Right ventricle myocardium superior (tissue), 1 donor: ENCODE measurements at places on chromosomes 3 and 15.
A peak's percentile ranks its signal among the peaks of the same experiment; 100 is the strongest.

DNA sequence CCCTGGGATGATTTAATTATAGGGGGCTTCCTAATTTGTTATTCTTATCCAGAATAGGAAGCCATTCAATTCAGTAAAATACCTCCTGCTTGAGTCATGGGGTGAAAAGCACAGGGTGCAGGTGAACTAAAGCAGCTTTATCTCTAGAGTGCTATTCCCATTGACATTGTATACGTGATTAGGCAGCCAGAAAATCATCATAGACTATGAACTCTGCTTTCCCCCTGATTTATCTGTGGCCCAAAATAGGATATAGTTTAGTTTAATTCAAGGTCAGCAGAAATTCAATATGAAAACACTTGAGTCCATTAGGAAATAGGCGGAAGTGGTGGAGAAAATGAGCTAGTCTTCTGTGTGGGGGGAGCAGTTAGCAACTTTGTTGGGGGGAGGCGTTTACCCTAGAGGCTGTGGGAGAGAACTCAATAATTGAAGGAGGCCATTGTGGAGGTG, 18.2 kb upstream of the PRKCI start:
- no peak for DNase-seq

DNA sequence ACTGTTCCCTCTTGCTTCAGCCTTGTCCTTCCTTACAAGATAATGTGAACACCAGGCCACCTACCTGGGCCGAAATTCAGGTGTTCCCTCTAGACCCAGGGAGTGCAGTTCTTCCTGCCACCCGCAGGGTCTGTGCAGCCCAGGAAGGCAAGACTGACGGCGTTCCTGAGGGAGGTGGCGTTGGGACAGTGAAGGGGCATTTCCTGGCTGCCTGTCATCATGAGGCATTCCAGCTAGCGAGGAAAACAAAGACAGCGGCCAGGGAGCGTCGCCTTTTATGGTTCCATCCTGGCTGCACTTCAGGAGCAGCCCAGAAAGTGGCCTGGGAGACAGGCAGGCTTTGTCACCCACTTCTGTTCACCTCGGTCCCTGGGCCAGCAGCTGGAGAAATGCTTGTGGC, 84.8 kb upstream of the WNT5A start:
- DNase-seq, result peak; percentile 82

DNA sequence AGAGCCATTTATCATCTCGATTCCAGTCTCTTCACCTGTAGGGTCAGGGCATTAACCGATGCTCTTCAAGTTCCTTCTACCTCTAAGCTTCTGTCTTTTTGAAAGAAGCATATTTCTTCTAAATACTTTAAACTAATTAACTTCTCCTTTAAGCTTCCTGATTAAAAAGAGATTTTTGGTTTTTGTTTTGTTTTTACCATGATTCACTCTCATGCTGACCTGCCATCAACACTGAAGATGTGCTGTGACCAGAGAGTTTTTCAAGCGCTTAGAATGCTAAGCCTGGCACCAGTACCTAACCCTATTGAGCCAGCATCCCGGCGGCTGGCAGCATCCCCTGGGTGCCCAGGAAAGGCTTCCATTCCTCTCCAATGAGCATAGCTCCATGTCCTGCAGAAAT, 89.3 kb downstream of the FOXP1 start:
- DNase-seq, result no peak

- DNase-seq, result no peak
Measured at GRCh38 chr15:66986951-66987350, 78.5 kb upstream of the SMAD3 start.

GRCh38 chr3:186021673-186022362, 84.0 kb upstream of the TRA2B start:
- DNase-seq, result no peak

DNA sequence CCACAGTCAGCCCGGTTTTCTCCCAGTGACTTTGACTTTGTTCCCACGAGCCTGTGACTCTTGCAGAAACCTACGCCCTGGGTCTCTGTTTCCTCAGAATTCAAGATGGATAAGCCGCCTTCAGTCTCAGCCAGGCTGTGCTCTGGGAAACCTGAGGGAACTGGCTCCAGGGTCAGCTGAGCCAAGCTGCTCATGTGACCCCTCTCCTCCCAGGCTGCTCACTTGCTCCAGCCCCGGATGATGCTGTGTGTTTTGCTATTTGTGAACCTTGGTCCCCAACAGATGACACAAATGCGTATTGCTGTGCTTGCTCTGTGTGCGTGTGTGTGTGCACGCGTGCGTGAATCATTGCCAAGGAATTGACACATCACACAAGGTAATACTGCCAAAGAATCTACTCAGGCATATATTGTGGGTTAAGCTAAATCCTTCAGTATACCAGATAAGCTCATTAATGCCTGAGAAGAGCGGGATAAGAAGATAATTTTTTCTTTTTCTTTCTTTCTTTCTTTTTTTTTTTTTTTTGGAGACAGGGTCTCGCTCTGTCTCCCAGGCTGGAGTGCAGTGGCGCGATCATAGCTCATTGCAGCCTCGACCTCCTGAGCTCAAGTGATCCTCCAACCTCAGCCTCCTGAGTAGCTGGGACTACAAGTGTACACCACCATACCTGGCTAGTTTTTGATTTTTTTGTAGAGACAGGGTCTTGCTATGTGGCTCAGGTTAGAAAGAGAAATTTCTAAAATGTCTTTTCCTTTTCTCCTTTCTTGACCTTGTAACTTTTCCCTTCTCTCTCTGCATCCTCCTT, 29.2 kb upstream of the UMPS start:
- no peak for DNase-seq

DNA sequence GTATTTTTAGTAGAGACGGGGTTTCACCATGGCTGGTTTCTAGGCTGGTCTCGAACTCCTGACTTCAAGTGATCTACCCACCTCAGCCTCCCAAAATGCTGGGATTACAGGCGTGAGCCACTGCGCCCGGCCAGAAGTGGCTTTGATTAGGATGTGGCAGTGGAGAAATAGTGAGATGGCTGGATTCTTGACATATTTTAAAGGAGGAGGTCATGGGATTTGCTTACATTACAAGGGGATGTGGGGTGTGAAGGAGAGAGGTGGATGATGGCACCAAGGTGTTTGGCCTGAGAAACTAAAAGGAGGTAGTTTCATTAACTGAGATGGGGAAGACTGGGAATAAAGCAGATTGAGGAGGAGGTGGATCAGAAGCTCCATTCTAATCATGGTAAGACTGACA, 15.0 kb upstream of the LTF start:
- no peak for DNase-seq

DNA sequence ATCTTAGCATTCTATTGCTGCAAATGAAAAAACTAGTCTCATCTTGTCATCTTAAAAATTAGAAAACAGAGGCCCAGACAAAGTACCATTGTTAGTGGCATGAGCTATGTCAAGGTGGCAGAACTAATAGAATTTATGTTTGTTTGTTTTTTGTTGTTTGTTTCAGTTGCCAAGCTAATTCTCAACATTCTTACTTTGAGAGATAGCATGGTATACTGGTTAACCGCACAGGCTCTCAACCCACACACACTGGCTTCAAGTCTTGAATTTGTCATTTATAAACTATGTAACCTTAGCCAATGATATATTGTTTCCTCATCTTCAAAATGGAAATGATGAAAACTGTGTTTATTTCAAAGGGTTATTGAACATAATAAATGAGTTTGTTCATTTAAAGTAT, 367.6 kb upstream of the PLSCR5 start:
- no peak for DNase-seq

DNA sequence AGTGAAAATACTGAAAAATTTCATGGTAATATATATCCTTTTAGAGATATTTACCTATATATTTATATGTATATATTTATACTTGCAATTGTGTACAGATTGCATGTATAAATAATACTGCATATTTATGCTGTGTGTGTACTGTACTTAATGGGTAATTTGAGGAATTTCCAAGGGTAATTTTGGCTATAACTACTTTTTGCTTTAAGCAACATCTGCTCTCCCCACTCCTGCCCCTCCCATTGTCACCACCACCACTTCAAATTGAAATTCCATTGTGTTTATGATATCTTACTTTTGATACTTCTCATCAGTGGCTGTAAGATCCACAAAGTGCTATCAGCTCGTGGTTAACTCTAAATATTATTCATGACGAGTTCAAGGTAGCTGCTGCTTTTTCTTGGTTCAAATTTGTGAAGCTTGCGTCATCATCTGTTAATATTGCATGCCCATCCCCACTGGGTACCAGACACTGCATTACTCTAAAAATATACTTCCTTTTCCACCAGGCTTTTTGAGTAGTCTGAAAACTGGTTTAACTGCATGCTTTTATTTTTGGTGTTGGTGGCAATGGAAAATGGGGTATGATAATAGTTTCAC, 91.7 kb upstream of the MITF start:
- DNase-seq, result no peak

DNA sequence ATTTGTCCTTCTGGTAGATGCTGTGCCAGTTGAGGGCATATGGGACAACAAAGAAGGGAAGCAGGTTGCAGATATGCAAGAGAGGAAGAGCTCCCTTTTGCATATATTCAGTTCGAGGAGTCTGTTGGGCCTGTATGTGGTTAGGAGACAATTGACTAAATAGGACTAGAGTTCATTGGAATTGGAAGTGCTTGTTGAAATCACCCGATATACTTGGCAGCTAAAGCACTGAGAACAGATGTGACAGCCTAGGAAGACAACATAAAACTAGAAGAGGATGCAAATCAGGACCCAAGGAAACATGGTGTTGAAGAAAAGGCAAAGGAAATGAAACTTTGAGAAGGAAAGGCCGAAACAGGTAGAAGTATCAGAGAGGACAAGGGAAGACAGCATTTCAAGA, 215.2 kb upstream of the P2RY1 start:
- no peak for DNase-seq

DNA sequence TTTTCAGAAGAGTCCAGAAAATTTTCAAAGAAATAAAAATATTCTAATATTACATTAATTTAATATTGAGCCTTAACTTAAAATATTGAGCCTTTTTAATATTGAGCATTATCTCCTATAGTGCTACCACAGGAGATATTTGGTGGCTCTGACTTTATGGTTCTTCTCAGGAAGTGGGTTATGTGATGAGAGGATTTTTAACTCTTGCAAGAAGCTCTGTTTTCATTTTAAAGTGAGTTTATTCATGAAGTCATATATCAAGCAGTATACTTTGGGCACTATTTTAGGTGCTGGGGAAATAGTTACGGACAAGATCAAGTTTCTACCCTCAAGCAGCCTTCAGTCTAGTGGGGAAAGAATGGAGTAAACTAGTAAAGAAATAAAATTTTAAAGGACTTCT, 13.4 kb upstream of the MBNL1 start:
- DNase-seq, result no peak

DNA sequence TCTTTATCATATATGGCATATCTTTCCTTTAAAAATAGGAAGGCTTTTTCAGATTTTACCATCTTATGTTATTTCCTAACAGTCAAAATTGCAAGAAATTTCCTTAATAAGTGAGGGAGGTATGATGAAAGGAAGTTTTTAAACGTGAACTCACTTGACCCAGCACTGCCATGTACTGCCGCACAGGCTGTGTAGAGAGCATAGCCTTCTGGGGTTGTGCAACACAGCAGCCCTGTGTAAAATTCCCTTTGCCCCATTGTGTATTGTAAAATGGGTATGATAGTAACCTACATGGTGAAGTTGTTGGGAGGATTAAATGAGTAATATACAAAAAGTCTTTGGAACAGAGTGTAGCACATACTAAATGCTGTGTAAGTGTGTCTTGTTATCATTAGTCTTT, 78.6 kb downstream of the PEX5L start:
- no peak for DNase-seq

DNA sequence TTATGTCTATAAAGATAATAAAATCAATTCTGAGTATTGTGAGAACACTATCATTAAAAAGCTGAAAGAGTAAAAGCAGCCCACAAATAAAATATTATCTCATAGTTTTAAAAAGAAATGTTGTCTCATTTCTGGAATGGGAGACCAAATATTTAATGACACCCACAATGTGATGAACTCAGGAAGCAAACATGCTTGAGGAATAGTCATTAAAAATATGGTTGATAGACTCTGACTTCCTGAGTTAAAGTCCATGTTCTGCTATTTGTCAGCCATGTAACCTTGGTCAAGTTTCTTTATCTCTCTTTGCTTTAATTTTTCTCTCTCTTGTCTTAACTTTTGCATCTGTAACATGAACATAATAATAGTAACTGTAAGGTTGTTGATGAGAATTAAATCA, 35.5 kb upstream of the CHMP2B start:
- no peak for DNase-seq

DNA sequence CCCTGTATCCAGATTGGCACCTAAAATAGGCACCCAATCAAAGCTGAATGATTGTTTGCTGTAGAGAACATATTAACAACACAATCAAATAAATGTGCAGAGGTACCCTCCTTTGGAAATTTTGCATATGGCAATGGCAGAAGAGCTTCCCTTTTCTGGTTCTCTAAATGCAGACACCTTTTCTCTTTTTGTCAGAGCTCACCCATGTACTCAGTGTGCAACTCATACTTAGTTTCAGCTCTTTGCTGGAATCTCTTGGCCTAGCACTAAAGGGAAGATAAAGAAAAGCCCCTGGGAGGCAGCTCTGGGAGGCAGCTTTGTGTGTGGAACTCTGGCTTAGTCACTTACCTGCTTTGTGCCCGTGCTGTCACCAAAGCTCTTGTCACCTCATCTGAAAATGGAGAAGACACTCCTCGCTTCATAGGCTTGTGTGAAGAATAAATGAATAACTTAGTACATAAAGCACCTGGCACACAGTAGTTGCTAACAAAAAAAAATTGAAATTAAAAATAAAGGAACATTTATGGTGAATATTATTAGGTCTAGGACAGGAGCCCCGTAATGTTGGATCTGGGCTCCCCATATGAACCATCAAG, 28.8 kb downstream of the ST6GAL1 start:
- no peak for DNase-seq

DNA sequence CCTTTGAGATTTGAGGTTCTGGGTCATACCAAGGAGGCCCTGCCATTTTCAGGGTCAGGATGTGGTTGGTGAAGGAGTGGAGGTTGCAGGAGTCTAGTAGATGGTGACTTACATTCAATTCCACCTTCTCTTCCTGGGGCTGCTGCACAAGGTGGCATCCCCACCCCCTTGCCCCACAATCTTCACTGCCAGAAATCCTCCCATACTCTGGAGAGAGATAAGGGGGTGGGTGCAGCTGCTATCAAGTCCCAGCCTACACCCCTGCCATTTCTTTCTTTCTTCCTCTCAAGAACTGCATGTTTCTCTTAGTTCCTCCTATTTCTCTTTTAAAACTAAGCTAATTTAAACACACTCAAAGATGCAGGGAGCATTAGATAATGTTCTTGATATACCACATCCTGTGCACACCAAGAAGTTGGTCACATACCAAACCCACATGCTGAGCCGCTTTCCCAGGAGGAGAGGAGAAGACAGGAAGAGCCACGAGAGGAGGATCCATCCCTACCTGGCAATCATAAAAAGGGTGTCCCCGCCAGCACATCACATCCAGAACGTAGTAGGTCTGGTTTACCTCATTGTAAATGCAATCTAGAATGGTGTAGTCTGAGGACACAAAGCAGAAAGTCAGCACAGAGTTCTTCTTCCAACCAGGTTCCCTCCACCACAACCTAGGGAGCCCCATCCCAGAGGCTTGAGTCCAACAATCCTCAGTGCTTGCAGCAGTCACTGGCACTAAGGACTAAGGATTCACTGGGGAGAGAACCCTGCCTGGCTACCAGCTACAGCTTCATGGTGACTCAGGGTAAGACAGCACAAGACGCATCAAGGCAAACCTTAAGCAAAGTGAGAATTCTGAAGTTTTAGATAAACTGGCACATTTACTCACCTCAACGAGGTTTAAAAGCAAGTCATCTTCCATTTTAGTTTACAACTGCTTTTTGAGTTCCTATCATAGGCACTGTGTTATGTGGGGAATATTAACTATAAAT, 18.5 kb downstream of the SNUPN start:
- DNase-seq, result no peak

GRCh38 chr15:35444557-35445204, 101.3 kb downstream of the DPH6 start:
- DNase-seq, result no peak
